CD4-positive, alpha-beta T cell treated with Interleukin-10 for 1 hour (primary cell): ENCODE measurements at places on chromosomes 11 and 22.

DNA sequence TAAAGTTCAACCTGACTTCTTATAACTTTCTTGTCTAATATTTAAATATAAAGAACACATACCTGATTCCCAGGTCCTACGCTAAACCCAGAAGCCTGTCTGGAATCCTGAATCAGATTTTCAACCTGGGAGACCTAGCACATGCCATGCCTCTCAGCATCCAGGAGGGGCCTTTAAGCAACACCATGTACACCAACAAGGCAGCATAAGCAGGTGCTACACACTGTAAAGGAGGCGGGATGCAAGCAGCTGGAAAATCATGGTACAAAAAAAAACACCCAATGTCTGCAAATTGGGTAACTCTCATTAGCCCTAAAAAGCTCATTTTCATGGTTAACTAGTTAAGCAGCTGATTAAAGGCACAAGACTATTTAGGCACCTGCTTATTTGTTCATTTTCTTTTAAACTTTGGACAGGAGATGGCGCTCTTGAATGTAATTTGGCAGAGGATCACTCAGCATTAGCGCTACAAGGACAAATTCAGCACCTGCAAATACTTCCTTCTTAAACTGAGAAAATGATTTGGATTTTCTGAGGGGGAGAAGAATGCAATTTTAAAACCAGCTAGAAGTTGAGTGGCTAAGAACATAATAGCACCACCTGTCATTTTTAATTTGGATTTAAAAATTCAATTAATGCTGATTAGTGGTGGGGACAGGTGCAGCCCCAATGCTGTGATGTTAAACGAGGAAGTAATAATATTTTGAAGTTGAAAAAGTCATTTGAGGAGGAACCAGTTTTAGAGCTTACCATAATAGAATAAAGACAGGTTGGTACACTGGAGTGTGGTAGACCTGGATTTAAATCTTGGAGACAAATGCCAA is 104.0 kb downstream of the FAR1 start:
- peak; percentile 79 for DNase-seq

GRCh38 chr11:4066910-4067309 is 27.7 kb upstream of the RRM1 start:
- no peak for DNase-seq

- no peak for DNase-seq
These were observed 285.1 kb downstream of the TBC1D22A start for GRCh38 chr22:47047321-47048122.

- no peak for DNase-seq
These were observed 2.3 kb downstream of the MYEOV start for GRCh38 chr11:69295995-69296889.

DNA sequence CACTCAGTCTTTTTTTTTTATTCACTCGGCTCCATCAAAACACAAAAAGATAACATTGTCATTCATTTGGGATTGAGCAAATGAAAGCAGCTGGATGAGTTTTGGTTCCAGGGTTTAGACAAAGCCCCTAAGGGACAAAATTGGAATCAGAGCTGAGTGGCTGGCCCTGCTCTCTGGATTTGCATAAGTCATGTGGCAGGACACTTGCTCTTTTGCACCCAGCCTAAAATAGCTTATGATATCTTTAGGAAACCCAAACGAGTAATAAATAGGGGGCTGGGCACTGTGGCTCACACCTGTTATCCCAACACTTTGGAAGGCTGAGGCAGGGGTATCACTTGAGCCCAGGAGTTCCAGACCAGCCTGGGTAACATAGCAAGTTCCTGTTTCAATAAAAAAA is 11.0 kb upstream of the TMEM121B start:
- no peak for DNase-seq

- DNase-seq = no peak
These were observed 185.3 kb upstream of the ISX start for GRCh38 chr22:34880662-34881061.

GRCh38 chr22:30325065-30325720 is 1.5 kb downstream of the TBC1D10A start:
- no peak for DNase-seq

GRCh38 chr11:121214861-121215260 is 77.7 kb upstream of the SC5D start:
- no peak for DNase-seq

- no peak for DNase-seq
These were observed 3.2 kb downstream of the GLB1L2 start for GRCh38 chr11:134334796-134335571.

GRCh38 chr11:6968816-6969215 is 42.6 kb downstream of the ZNF215 start:
- no peak for DNase-seq

- DNase-seq = no peak
These were observed 135.6 kb downstream of the SBF2 start for GRCh38 chr11:10158461-10158860.

GRCh38 chr11:40388097-40388818 is 1071.2 kb downstream of the LRRC4C start:
- no peak for DNase-seq
